ENCODE measurements at places on chromosomes 16 and 17.

DNA sequence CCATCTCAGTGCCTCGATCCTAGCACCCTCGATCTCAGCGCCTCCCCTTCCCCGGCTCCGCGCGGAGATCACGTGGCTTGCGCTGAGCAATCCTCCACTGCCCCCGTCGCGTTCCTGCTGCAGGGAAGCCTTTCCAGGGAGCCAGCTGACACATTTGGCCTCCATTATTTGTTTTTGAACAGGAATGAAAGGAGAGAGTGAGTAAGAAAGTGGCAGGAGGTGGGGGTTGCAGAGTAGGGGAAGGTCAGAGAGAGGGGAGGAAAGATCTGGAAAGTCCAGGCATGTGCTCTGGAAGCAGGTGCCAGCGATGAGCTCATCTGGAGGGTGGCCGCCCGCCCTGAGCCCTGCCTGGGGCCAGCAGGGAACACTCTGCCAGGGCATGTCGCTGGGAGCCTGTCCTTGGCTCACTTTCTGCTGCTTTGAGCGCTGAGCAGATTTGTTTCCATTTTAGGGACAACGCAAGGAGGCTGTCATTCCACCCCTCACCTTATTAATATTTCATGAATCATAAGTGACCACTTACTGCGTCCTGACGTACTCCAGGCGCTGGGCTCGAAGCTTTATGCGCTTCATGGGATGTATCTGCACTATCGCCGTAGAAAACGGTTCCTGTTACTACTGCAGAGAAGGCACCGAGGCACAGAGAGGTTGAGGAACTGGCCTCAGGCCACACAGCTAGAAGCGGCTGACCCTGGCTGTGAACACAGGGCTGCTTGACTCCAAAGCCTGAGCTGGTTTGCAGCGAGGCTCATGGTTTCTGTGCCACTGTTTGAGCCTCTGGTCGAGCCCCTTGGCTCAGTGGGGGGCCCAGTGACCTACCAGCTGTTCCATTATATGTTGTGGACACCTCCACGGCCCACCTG is 283.1 kb downstream of the SEC14L1 start:
- no peak for DNase-seq

DNA sequence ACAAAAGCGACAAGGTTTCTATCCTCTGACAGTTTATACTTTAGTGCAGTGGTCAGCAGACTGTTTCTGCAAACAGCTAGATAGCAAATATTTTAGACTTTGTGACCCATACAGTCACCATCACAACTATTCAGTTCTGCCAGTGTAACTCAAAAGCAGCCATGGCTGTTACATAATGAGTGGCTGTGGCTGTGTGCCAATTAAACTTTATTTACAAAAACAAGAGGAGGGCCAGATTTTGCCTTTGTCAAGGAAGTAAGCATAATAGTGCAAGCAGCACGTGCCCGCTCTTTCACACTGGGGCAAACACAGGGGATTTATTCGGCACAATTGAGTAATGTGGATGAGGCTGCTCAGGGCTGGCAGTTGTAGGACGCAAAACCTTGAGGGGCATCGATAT is 551.5 kb downstream of the MAF start:
- DNase-seq: no peak

GRCh38 chr16:57029161-57030160 is 40.1 kb downstream of the NLRC5 start:
- DNase-seq: no peak

DNA sequence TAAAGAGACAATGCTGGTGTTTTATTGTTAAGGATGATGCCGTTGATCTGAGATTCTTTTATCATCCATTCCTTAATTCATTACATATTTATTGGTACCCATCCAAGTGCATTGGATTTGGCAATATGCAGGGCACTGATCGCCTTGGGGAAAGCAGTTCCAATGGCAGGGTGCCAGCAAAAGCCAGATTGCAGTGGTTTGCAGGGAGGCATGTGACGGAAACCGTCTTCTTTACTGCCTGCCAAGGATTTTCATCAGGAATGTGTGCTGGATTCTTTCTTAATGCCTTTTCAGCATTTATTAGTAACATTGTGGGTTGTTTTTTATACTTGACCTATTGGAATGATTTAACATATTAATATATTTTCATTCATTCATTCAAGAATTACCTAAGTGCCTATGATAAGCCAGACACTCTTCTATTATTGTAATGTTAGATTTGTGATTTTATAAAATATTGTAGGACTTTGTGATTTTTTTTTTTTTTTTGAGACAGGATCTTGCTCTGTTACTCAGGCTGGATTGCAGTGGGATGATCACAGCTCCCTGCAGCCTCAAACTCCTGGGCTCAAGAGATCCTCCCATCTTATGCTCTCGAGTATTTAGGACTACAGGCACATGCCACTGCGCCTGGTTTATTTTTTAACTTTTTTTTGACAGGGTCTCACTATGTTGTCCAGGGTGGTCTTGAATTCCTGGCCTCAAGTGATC is 93.4 kb upstream of the TNRC6A start:
- DNase-seq: no peak

- DNase-seq: no peak
These were observed 274.0 kb downstream of the PARN start for GRCh38 chr16:14356064-14356463.

- no peak for DNase-seq
These were observed 25.4 kb downstream of the CRHR1 start for GRCh38 chr17:45809499-45809898.

DNA sequence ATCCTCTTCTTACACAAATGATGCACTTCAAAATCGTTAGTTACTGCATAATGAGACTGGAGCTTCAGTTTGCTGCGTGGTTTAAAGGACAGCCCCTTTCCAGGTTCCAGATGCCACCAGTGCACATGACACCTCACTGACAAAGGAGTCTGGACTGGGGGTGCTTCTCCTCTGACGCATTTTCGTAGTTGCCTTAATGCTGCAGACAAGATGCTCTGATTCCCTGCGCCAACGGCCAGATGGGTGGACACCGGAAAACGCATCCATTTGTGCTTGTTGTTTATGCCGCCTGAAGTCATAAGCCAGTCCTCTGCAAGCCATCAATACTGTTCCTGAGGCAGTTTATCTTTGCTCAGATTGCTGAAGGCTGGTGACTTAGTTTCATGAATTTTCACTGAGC is 16.0 kb downstream of the FBXO31 start:
- DNase-seq: no peak

- no peak for DNase-seq
These were observed 2.0 kb downstream of the FGF11 start for GRCh38 chr17:7441266-7441665.

DNA sequence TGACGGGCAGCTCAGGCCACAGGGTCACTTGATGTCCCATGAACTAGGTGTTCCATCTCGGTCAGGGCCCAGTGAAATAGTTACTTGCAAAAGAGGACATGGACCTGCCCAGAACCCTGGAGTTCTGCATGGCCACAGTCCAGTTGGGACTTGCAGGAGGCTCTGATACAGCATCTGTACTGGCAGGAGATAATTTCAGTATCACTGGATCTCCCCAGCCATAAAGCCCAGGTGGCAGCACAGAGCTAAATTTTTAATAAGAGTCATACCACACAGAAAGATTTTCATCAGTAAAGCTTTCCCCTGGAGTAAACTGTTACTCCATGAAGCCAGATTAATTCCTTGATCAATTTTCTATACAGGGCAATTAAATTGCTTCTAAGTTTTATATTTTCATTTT is 18.0 kb upstream of the SLC16A5 start:
- no peak for DNase-seq

DNA sequence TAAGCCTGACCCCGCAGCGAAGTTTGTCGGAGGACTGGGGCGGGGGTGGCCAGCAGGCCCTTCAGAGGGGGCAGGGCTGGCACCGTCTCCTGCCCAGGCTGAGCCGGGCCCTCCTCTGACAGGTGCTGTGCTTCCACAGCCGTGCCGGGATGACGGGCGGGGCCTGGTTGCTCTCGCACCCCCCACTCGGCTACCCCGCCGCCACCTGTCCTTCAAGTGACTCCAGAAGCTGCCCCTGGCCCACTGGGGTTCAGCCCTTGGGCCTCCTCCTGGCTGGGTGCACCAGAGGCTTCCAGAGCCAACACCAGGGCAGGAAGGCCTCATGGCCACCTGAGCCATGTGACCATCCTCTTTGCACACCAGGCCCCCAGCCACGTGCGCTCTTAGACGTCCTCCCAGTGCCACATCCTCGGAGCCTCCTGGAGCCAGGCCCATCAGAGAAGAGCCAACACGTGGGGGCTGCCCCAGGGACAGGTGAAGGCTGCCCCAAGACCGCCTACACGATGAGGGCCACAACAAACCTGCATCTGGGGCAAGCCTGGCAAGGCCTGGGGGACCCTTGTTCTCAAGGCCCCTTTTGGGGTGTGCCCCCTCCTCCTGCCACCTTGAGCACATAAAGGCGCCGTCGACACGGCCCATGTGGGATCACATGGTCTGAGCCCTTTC is 7.2 kb downstream of the PDIA2 start:
- no peak for DNase-seq

GRCh38 chr17:31907342-31907962 is 5.9 kb upstream of the UTP6 start:
- DNase-seq: peak; percentile 69

- no peak for DNase-seq
These were observed 92.0 kb downstream of the CMIP start for GRCh38 chr16:81536648-81537047.

GRCh38 chr16:53476867-53477266 is 26.1 kb downstream of the AKTIP start:
- no peak for DNase-seq

- DNase-seq: peak; percentile 55
These were observed 76.4 kb downstream of the CNGB1 start for GRCh38 chr16:57894390-57895080.

DNA sequence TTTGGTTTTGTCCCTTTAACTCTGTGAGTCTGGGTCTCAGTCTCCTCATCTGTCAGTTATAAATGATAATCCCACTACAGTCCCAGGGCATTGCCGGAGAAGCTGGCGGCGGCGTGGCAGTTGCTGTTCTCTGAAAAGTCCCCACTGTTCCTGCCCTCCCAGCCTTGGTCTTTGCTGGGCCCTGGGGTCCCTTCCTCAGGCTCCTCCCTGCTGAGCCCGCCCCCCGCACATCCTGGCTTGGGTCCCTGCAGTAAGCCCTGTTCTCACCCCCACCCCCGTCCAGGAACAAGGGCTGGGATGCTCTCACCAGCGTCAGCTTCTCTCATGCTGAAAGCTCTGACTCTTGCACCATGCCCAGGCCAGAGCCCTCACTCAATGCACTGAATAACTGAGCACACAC is 35.3 kb upstream of the PEMT start:
- no peak for DNase-seq

GRCh38 chr16:11604783-11605563 is 18.3 kb upstream of the LITAF start:
- DNase-seq: no peak

GRCh38 chr16:23530062-23530461 is 19.8 kb upstream of the GGA2 start:
- DNase-seq: no peak

GRCh38 chr16:71775949-71776348 is 32.7 kb downstream of the AP1G1 start:
- no peak for DNase-seq

GRCh38 chr17:82095777-82096708 is 2.0 kb downstream of the FASN start:
- no peak for DNase-seq

- DNase-seq: no peak
These were observed 197.2 kb upstream of the CHMP6 start for GRCh38 chr17:80794281-80795089.
